ENCODE measurements at places on chromosomes 3 and 15.

GRCh38 chr3:16382845-16383244 lies 117.8 kb downstream of the OXNAD1 start:
- DNase-seq = no peak

GRCh38 chr15:83960192-83960829 lies 275.3 kb upstream of the GOLGA6L4 start:
- DNase-seq = no peak

DNA sequence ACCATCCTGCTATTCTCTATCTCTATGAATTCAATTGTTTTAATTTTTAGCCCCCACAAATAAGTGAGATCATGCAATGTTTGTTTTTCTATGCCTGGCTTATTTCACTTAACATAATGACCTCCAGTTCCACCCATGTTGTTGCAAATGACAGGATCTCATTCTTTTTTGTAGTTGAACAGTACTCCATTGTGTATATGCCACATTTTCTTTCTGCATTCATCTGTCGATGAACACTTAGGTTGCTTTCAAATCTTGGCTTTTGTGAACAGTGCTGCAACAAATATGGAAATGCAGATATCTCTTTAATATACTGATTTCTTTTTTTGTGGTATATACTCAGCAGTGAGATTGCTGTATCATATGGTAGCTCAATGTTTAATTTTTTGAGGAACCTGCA lies 58.7 kb downstream of the RETNLB start:
- DNase-seq = no peak

DNA sequence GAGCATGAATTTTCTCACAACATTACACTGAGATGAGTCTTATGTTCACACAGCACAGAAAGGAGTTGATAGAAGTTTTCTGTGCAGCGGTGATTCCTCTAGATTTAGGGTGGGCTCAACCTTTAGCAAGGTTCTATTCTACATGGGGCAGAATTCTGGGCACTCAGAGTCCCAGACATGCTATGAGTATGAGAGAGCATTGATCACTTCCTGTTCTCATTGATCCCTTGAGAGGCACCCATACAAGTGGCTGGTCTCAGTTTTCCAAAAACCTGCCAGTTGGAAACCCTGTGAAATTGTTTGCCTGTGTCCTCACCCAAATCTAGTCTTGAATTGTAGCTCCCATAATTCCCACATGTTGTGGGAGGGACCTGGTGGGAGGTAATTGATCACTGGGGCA lies 112.5 kb upstream of the NR2F2 start:
- no peak for DNase-seq

DNA sequence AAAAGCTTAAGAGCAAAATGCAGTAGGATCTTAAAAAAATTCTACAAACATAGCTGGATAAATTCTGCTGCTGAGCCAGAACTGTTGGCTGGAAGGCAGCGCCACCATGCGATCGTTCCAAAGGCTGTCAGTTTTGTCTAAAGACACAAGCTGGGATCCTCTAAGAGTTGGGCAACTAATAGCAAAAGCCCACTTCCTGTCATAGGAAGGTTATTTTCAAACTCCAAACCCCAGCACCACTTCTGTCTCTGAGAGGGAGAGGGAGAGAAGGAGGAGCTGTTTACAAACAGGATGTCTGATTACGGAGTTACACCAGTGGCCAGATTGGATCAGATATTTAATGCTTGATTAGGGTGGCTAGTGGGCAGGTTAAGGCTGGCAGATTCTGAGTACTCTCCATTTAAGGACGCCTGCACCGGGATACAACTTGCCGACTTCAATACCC lies 44.0 kb downstream of the EIF4E3 start:
- no peak for DNase-seq

Measured in activated T-helper 1 cell treated with Interleukin-2 at 50 U/mL for 16 hours (primary cell).